Left renal pelvis (tissue), 4 donors: ENCODE measurements at places on chromosomes 4 and X. TPM values are rescaled to one million over a fixed set of nuclear protein-coding genes. Genes with fewer than 3 reads are reported as not detected.

WNK3 gene
- 5.4 TPM for polyA plus RNA-seq

TRIM75 gene
- not detected for polyA plus RNA-seq

FAM47E gene
- polyA plus RNA-seq, result 0.53 TPM

PRR32 gene
- polyA plus RNA-seq, result not detected

CXCL5 gene
- polyA plus RNA-seq, result 0.11 TPM

GAGE12J gene
- not detected for polyA plus RNA-seq

DDIT4L gene
- 2.1 TPM for polyA plus RNA-seq

ZNF157 gene
- polyA plus RNA-seq, result 1.1 TPM

LDB2 gene
- polyA plus RNA-seq, result 249 TPM

DNA sequence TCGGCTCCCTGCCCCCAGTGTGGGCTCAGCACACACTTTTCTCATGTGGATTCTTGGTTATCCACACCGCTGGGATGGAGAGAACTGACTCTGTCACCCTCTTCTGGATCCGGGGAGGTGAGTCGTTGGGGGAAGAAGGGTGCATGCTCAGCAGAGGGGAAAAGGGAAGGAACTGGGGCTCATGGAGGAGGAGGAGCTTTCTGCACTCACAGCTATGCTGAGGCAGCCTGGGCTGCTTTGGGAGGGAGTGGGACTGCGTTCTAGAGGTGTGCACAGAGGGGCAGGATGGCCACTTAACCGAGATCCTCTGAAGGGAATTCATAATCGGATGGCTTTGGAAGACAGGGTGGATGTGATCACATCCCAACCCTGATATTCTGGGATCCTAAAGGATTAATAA is 51.6 kb downstream of the RTL5 start:
- no peak for DNase-seq

DNA sequence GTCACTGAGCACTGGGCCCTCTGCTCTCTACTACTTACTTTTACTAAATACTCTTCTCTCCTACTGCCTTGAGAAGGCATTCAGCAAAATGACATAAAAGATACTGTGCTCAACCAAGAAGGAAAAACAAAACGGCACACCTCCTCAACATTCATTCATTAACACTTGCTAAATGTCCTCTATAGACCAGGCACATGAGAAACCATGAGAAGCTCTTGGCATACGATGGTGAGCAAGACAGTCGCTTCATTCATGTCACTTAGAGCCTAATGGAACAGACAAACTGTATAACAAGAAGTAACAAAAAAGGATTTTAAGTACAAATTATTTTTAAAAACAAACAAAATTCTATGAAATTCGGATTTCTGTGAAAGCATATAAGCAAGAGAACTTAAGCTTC is 38.7 kb downstream of the COL25A1 start:
- DNase-seq, result no peak

- DNase-seq, result no peak
These were observed 19.9 kb downstream of the DGAT2L6 start for GRCh38 chrX:70196961-70197720.

DNA sequence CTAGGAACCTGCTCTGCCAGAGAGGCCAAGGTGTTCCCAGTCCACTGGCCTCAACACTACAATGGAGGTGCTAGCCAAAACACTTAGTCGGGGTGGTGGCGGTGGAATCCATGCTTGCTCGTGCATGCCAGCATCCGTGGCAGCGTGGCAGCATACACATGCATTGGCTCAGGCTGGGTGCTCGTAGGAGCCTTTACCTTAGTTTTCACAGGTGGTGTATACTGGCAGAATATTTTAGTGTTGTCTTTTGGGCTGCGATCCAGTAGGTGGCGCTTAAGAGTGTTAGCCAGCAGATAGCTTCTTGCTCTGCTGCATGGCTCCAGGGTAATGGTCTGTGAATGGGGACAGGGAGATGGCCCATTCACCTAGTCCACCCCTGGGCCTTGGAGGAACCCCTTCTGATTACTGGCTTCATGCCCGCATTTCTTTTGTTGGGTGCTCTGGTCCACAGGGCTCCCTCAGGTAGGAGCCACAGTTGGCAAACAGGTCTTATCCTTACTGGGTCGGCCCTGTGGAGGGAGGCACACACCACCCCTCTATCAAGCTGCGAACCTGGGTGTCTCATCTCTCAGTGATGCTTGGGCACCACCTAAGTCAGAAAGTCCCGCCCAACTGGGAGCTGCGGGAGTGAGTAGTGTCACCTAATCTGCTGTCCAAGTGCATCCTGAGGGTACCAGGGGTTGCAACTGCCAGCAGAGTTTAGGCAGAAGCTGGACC is 40.0 kb downstream of the RIPPLY1 start:
- DNase-seq, result no peak

GRCh38 chr4:110639207-110640090 is 16.6 kb upstream of the PITX2 start:
- DNase-seq, result no peak

- no peak for DNase-seq
These were observed 141.1 kb downstream of the MAML3 start for GRCh38 chr4:140012688-140013486.

- no peak for DNase-seq
These were observed 36.1 kb downstream of the RAI2 start for GRCh38 chrX:17824980-17825379.

- no peak for DNase-seq
These were observed 23.9 kb upstream of the CENPU start for GRCh38 chr4:184757810-184758209.

DNA sequence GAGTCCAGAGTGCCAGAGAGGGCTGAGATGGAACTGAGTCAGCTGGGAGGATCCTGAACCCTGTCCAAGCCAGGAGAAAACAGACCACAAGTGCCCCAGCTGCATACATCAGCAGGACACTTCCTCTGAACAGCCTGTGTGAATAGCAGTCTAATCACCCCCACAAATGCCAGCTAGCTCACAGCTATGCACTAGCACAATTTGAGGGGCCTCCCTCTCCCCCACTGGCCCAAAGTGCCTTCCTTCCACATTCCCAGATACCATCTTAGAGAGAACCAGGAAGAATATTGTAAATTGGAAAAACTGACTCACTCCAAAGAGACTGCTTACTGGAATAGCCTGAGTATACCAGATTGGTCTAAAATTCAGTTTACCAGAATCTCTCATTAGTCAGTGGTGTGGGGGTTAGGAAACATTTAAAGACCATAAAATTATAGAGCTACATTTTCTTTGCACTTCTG is 292.6 kb upstream of the KLF3 start:
- no peak for DNase-seq

- no peak for DNase-seq
These were observed 116.4 kb upstream of the NKX1-1 start for GRCh38 chr4:1522606-1523005.

GRCh38 chr4:113057891-113058290 is 8.4 kb downstream of the ANK2 start:
- DNase-seq, result no peak

GRCh38 chr4:42488554-42488953 is 91.3 kb downstream of the SHISA3 start:
- no peak for DNase-seq

DNA sequence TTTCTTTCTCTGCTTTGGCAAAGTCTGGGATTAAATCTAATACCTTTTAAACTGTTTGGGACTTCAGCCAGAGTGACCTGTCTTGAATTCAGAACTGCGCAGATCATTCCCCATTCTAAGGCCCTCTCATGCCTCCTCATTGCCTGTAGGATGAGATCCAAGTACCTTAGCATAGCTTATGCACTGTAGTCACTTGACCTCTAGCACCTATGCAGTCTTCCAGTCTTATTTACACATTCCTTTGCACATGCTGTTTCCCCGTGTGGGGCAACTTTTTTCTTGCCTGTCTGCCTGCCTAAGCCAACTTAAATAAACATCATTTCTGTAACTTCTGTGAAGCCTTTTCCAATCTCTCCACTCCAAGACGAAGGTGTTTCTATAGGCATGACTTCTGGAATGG is 68.4 kb downstream of the AR start:
- DNase-seq, result no peak

- no peak for DNase-seq
These were observed 608.6 kb upstream of the AADAT start for GRCh38 chr4:170698334-170698733.

- DNase-seq, result no peak
These were observed 119.3 kb downstream of the VSIG4 start for GRCh38 chrX:65920620-65921019.

DNA sequence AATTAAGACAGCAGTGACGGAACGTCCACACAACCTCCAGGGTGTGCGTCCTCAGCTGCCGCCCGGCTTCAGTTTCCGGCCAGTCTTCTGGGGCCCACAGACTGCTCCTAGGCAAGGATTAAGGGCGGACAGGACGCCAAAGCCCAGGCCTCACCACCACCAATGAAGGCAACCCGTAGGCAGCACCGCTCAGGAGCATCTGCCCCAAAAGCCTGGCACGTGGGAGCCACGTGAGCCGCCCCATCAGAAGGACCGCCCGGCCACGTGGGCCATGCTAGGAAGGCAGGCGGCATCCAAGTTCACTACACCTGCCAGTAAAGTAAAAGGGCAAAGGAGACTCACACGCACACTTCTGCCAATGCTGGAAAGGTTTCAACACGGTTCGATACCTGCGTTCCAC is 14.3 kb downstream of the FAM53A start:
- no peak for DNase-seq

DNA sequence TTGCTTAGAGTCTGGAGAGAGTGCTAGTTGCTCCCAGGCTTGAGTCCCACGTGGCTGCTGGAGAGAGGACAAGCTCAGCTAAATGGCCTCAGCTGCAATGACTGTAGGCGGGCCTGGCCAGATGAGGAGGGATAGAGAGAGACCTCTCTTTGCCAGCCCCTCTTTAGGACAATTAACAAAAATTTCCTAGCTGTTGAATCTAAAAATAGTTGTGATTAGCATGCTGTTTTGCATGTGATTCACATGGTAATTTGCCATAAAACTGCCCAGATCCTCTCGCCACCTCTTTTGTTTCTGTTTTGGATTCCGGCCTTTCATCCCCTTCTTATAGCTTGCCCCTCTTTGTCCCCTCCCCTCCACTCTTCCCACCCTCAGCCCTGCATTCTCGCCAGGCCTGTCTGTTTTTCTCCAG is 28.9 kb upstream of the PRPS1 start:
- DNase-seq, result no peak

DNA sequence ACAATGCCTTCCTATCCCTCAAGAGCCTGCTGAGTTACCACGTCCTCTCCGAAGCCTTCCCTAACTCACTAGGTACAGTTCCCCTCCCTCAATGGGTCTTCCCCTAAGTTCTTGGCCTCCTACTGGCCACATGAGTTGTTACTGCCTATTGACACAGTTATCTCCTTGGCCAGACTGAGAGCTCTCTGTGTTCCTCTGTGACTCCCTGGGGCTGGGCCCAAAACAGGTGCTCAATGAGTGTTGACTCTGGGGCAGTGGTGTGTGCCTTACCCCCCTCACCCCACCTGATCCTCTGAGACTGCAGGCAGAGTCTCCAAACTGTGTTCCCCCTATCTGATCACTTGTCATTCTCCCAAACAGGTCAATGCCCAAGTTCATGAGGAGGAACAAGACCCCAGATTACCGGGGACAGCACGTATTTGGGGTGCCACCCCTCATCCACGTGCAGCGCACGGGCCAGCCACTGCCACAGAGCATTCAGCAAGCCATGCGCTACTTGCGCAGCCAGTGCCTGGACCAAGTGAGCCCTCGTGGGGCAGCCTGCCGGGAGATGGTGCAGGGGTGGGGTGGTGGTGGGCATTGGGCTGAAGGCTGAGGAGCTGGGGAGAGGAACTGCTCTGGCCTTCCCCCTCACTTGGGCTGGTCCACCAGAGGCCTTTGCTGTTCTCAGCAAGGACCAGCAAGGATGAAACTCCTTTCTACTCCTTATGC is 72.6 kb downstream of the STARD8 start:
- DNase-seq, result no peak

- DNase-seq, result no peak
These were observed 43.7 kb downstream of the EDNRA start for GRCh38 chr4:147524601-147525000.

- no peak for DNase-seq
These were observed 142.4 kb upstream of the ANKRD50 start for GRCh38 chr4:124854968-124855367.

DNA sequence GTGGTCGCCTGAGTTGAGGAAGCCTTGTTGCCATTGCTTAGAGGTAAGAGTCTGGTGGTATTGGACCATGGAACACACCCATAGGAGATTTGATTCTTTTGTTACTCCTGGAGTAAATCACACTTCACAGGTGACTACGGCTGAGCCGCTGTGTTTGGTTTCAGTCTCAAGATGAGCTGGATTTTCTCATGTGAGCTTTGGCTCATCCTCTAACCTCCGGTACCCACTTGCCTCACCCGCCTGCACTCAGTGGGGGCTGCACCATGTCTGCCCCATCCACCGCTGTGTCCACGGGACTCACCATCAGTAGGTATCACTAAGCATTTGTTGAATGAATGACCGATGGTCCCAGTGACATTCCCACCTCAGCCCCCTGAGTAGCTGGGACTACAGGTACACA is 52.7 kb downstream of the HTT-AS start:
- no peak for DNase-seq

DNA sequence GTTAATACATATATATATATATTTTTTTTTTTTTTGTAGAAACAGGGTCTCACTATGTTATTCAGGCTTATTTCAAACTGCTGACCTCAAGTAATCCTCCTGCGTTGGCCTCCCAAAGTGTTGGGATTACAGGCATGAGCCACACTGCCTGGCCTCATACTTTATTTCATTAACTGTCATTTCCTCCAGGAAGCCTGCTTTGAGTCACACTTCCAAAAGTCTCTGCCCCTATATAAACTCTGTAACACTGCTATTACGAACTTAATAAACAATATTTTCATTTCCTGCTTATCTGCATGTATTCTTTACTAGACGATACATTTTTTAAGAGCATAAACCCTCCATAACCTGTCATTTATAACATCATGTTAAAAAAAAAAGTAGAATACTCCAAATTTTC is 167.2 kb downstream of the WDFY3 start:
- no peak for DNase-seq

GRCh38 chr4:177562859-177563258 is 120.6 kb upstream of the AGA start:
- no peak for DNase-seq

DNA sequence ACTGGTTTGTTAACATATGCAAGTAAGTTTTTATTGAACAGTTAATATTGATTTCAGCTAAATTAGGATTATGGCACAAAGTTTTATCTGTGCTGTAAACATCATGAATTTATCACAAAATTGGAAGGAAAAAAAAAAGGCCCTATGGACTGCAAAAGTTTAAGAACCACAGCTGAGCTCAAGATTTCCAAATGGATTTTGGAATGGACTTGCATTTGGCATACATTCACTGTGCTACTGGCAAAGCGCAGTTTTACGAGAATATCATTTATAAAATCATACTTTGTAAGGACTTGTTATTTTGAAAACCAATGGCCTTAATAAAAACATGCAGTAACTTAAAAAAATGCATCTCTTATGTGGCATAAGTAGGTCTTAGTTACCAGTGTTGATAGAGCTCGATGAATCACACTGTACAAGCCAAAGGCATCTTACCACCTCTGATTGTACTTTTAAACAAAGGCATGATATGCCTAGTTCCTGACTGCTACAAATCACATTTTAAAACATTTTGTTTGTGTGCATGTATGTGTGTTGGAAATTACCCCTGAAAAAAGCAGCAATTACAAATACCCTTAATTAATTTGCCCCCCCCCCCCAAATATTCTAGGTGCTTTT is 58.6 kb downstream of the TAB3 start:
- DNase-seq, result no peak

GRCh38 chr4:87851332-87851731 is 18.6 kb downstream of the MEPE start:
- DNase-seq, result no peak
